Activated CD4-positive, alpha-beta T cell treated with anti-CD3 and anti-CD28 coated beads for 4 hours (primary cell): ENCODE measurements at places on chromosomes 1 and 21.

DNA sequence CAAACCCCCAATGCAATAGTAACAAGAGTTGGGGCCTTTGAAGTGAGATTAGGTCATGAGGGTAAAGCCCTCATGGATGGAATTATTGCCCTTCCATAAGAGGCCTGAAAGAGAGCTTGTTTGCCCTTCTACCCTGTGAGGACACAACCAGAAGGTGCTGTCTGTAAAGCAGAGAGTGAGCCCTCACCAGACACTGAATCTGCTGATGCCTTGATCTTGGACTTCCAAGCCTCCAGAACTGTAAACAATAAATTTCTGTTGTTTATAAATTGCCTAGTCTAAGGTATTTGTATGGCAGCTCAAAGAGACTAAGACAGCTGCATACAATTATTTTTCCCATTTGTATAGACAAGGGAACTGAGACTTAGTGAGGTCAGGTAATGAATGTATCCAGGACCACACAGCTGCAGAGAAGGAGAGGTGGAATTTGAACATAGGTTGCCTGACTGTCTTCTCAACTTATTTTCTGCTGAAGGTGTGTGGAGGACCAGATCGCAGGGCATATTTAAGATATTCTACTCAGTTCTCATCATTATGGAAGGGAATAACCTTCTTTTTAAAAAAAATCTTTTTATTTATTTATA, 18.7 kb downstream of the IL23R start:
- no peak for DNase-seq

DNA sequence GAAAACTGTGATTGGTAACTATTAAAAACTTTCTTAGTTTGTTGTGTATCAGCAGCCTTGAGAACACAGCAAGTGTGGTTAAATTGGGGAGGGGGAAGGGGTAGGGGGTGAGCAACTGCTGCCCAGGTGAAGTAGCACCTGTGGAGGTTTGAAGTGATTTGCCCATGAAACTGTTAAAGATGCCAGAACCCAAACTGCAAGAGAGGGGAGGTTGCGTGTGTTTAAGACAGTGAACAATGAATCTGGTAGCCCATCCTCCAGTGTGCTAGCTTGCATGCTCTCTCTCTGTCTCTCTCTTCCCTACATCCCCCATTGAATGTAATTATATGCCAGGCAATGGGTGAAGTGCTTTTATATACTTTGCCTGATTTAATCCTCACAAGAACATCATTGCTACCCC, 154.7 kb downstream of the RUNX1 start:
- no peak for DNase-seq

- no peak for DNase-seq
Measured at GRCh38 chr21:32797679-32798078, 26.1 kb upstream of the PAXBP1 start.

DNA sequence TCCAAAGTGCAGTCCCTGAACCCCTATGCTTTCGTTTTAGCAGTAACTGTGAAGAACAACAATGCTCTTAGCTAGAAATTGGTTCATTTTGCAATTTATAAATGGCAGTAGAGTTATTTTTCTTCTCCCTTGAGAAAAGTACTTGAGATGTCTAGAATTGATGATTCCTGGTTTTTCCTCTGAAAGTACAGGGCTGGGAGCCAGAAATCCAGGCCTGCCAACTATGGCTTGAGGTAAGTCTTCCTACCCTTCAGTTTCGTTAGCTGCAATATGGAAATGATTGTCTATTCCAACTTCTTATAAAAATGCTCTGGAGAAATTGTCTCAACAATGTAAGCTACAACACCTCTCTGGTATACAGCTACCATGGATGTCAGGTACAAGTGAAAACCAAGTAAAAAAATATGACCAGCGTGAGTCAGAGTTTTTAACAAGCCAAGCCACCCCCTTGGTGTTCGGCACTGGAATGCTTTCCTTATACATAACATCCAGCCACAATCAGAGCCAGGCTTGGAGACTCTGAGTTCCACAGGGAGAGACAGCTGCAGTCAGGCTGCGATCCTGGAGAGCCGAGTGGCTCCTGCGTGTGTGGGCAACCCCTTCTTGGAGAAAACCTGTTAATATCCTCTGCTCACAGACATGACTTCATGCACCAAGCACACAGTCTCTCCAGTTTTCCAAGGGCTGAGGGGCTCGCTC, 22.0 kb downstream of the TSPAN2 start:
- no peak for DNase-seq

- no peak for DNase-seq
Measured at GRCh38 chr1:211915924-211916323, 85.4 kb upstream of the LPGAT1 start.

GRCh38 chr21:33490991-33491372, 534 bp downstream of the DNAJC28 start:
- DNase-seq: no peak

GRCh38 chr1:81329041-81329440, 471.7 kb upstream of the ADGRL2 start:
- no peak for DNase-seq

DNA sequence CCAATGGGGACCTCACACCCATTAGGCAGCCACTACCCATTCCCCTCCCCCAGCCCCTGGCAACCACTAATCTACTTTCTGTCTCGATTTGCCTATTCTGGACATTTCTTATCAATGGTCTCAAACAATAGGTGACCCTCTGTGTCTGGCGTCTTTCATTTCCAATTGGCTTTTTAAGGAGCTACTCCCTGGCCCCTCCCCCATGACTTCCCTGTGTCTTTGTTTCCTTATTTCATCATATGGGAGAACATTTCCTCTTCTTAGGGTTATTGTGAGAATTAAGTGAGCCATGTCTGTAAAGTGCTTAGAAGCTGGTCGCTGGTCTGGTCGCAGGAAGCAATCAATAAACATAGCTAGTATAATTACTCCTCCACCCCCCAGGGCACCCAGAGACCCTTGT, 80.9 kb downstream of the SPSB1 start:
- no peak for DNase-seq

DNA sequence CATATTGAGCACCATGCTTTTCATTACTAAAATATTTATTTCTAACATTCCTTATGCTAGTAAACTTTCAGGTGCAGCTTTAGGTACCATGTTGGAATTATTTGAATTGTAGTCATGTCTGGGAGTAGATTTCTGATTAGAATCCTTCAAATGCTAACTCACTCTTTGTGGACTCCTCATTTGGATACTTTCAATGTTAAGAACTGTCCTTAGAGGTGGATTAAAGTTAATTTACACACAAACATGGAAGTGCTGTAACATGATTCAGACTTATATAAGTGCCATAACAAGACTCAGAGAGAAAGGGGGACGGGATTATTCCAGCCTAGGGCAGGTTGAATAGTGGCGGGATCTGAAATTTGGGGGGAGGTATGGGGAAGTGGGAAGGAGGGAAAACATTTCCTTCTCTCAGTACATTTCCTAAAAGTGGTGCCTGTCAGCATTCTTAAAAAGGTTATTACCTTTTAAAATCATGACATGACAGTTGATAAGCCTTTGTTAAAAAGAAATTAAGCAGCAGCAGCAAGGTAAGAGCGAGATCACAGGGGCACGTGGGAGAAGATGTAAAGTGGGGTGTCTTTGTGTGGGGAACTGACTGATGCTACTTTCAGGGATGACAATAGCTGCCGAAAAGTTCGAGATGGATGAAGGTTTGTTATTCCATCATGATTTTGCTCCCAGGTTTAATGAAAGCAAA, 44.4 kb downstream of the HHAT start:
- no peak for DNase-seq

DNA sequence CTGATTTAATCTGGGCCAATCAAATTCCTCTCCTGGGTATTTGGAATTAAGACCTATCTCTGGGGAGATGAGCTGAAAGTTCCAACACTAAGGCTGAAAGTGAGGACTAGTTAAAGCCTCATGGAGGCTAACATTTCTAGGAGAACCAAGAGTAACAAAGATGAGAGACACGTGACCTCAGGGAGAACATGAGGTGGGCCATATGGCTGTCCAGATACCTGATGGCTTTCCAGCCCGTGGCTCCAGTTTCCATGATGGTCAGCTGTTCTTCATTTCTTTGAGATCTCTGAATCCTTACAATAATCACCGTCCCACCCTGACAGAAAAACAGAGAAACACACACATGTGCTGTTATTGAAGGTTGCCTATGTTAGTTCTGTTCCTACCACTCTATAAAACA, 66.1 kb downstream of the LEPR start:
- no peak for DNase-seq
